ENCODE measurements at places on chromosomes 2 and 18.

DNA sequence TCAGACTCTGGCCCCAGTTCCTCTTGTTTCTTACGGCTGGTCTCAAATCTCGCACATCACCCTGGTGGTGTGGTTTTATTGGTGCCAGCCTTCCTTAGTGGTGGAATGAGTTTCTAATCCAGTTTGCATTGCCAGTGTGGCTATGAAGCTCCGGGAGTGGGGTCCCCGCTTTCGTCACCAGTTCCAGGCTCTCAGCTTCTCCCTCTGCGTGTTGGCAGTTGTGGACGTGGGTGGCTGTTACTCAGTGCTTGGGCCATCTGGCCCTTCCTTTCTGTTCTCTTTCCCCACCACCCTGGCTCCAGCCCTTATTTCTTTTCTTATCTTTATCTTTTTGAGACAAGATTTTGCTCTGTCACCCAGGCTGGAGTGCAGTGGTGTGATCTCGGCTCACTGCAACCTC, 30.1 kb downstream of the EFR3B start:
- no peak for DNase-seq

DNA sequence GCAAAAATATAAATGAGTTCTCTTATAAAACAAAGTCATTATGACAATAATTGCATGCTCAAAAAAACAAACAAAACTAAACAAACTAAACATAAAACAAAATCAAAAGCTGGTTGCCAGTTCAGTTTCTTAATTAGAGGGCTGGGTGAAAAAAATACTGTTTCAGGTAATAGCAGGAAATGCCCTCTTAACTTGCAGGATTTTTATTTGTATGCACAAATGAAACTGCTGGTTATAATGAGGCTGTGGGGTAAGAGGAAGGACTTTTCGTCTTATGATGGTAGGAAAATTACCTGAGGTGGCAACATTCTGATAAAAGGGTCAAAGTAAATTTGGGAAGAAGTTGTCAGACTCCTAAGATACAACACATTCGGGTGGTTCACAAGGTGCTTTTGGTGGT, 21.5 kb upstream of the CDKL4 start:
- DNase-seq: no peak

- peak; percentile 83 for DNase-seq
Observed at GRCh38 chr2:143128681-143129580, at the start of gene ARHGAP15. Gene ARHGAP15, plus strand, starts transcription at chr2:143129419.

GRCh38 chr2:181307203-181307991, 149.8 kb upstream of the ITGA4 start:
- DNase-seq: no peak

- DNase-seq: peak; percentile 44
Observed at GRCh38 chr2:24972315-24972961, 683 bp upstream of the DNAJC27 start.

DNA sequence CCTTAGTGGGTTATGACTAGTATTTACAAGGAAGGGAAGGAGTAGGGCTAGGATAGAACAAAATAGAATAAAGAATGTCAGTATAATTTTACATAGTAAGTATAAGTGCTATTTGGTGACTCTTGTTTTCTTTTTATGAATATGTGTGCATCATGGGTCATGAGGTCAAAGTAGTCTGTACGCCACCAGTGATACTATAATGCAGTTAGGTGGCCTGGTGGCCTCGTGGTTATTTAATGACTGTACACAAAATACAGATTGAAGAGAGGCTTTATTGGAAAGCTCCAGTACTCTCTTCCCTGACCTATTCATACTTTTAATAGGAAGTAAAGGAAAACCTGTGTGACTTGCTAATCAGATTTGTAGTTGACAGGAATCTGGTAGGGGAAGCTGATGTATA, 27.3 kb downstream of the CAB39 start:
- no peak for DNase-seq

GRCh38 chr2:98935777-98936352, at the start of gene CRACDL:
Gene CRACDL, minus strand, starts transcription at chr2:98936225. Its CDS starts 89,425 bp downstream, at chr2:98846800.
- DNase-seq: no peak

DNA sequence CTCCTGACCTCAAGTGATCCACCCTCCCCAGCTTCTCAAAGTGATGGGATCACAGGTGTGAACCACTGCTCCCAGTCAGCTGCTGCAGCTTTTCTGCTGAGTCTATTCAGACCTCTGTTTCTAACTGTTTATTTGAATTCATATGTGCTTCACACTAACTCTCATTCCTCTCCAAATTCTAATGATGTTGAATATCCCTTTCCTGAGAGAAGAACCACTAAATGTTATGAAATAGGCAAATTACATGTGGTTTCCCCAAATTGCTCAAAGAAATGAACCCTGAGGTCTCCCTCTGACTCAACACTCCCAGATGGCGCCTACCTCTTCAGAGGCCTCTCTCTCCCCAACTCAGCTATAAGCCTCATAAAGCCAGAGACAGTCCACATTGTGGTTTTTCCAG, 98.6 kb downstream of the IRS1 start:
- DNase-seq: no peak

DNA sequence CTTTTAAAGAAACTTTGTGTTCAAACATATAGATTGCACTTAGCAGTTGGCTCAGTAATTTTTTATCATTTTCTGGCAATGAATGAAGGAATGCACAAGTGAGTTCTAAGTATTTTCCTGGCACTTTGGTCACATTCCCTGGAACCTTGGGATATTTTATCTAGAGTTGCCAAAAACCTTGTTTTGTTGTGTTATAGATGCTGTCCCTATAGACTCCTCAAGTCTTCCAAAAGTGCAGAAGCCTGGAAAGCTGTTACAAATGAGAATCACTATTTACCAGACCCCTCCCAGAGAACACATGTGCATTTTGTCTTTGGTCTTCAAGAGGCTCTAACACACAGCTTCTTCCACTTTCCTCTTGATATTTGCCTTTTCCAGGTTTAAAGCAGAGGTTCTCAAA, 108.3 kb downstream of the RND3 start:
- DNase-seq: no peak

- no peak for DNase-seq
Observed at GRCh38 chr2:42064417-42064942, 16.7 kb downstream of the PKDCC start.

- no peak for DNase-seq
Observed at GRCh38 chr2:171692331-171692730, 5.1 kb downstream of the DYNC1I2 start.

DNA sequence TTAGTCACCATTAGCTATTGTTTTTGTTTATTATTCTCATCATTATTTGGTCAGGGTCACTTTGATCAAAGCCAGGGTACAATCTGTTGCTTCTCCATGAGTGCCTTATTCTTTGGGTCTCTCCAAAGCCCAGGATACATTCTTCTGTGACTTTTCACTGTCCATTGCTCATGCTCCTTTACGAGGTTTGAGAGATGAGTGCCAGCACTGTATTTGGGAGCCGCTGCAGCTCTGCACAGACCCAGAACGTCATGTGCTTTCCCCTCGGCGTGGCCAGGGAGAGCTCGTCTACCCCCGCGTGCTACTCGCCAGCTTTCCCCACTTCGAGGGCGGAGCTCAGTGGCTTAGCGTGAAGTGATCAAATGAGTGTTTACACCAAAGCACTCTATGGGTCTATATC, 123.7 kb downstream of the COL6A3 start:
- DNase-seq: no peak
